ENCODE measurements at places on chromosomes 2 and 18.

DNA sequence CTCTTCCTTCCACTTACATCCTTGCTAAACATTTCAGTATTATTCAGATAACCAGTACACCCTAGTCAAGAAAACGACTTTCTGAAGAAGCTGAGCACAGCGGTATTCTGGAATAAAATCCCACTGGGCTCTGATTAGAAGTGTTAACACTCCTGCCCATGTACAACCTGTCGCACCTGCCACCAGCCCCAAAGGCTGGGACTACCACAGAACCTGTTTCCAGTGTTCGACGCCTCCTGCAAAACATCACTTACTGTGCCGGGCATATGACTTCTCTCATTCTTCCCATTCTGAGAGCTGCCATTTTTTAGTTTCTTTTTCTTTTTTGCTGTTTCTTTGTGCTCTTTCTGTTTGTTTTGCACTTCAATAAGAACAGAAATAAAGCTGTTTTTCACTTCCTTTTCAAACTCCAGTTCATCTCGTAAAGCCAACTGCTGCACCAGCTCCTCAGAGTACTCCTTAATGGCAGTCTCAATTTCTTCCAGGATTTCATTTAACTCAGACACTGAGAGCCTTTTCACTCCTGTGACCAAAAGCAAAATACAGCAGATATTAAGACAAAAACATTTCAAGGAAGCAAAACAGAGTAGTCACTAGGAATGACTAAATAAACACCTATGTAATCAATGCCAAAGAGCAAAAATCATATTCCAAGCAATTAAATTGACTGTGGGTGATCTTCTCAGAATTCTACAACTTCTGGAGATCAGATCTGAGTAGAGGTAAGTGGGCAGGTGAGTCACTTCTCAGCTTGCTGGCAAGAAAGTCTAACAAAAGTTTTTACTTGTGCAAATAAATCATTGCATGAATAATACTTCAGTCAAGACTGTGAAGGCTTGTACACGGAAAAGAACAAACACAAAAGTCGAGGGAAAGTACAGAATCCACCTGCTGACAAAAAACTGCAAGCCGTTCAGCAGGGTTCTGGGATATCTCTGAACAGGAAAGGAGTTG is 19.3 kb downstream of the FEZ2 start:
- no peak for DNase-seq

GRCh38 chr2:212973347-212973746 is 178.1 kb downstream of the IKZF2 start:
- DNase-seq, result no peak

GRCh38 chr2:88613921-88614320 is 13.3 kb downstream of the EIF2AK3 start:
- DNase-seq, result no peak

- no peak for DNase-seq
Measured at GRCh38 chr2:197959383-197959782, 155.0 kb downstream of the PLCL1 start.

GRCh38 chr2:189566046-189566445 is 14.5 kb downstream of the SLC40A1 start:
- DNase-seq, result no peak

Data from NCI-H526 (cell line).